CD4-positive, alpha-beta T cell (primary cell): ENCODE measurements at places on chromosomes 1 and 21.

- peaks cover 5% of the 10 kb centered on the region for H3K36me3 ChIP-seq
- peaks cover 17% of the 10 kb centered on the region for H3K4me1 ChIP-seq
- DNase-seq = no peak
- no peak overlapping the region for H3K27ac ChIP-seq
These were observed 22.5 kb downstream of the DPH5 start for GRCh38 chr1:101003012-101003650.

- no peak overlapping the region for H3K4me3 ChIP-seq
- H3K36me3 ChIP-seq = no peaks in the 10 kb centered on the region
- DNase-seq = no peak
These were observed 206.9 kb downstream of the LMO4 start for GRCh38 chr1:87535551-87535950.

GRCh38 chr1:168932539-168932938, 174.0 kb upstream of the ATP1B1 start:
- no peak for DNase-seq
- H3K4me3 ChIP-seq = no peak overlapping the region
- H3K27me3 ChIP-seq = no peaks in the 10 kb centered on the region
- H3K27ac ChIP-seq = no peak overlapping the region
- no peaks in the 10 kb centered on the region for H3K36me3 ChIP-seq

GRCh38 chr1:14590411-14591180, 7.9 kb upstream of the KAZN start:
- H3K27me3 ChIP-seq = peaks cover 6% of the 10 kb centered on the region
- no peak for DNase-seq
- H3K36me3 ChIP-seq = no peaks in the 10 kb centered on the region
- no peak overlapping the region for H3K4me3 ChIP-seq

DNA sequence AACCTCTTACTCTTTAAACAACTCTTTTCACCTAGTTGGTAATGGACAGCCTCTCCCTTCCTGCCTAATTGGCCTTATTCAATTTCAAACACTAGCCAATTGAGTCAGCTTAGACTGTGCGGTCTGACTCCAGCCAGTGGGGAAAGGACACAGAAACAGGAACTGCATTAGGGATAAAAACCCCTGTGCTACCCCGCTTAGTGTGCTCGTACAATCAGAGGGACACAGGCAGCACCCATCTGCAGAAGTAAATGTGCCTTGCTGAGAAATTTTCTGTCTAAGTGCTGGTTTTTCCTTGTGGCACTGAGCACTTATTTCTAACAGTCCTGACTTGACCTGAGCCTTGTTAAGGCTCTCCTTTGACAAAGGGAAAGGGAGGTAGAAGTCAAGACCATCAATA, 6.0 kb upstream of the CD2 start:
- DNase-seq = no peak
- no peak overlapping the region for H3K4me3 ChIP-seq
- H3K36me3 ChIP-seq = no peaks in the 10 kb centered on the region
- H3K27ac ChIP-seq = no peak overlapping the region
- H3K27me3 ChIP-seq = no peaks in the 10 kb centered on the region

DNA sequence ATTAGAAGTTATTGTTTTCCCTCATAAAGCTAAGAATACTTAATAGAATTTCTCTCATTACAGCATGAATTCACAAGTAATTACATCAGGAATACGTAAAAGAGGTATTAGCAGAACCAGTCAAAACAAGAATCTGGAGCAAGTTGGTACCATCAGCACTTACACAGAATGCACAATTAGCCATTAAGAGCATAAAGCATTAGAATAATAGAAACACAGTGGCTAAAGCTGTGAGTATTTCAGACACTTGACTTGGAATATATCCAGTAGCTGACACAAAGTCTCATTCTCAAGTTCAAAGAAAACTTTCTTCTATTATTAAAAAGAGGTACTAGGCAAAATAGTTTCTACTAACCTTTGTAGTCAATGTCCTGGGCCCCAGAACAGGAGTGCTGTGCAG, 49.6 kb downstream of the KRTAP19-8 start:
- no peak for DNase-seq
- no peak overlapping the region for H3K27ac ChIP-seq
- no peaks in the 10 kb centered on the region for H3K4me1 ChIP-seq

GRCh38 chr1:178644308-178645120, 80.5 kb upstream of the RALGPS2 start:
- no peaks in the 10 kb centered on the region for H3K36me3 ChIP-seq
- H3K27ac ChIP-seq = no peak overlapping the region
- no peak for DNase-seq
- no peaks in the 10 kb centered on the region for H3K27me3 ChIP-seq
- H3K4me1 ChIP-seq = no peaks in the 10 kb centered on the region

DNA sequence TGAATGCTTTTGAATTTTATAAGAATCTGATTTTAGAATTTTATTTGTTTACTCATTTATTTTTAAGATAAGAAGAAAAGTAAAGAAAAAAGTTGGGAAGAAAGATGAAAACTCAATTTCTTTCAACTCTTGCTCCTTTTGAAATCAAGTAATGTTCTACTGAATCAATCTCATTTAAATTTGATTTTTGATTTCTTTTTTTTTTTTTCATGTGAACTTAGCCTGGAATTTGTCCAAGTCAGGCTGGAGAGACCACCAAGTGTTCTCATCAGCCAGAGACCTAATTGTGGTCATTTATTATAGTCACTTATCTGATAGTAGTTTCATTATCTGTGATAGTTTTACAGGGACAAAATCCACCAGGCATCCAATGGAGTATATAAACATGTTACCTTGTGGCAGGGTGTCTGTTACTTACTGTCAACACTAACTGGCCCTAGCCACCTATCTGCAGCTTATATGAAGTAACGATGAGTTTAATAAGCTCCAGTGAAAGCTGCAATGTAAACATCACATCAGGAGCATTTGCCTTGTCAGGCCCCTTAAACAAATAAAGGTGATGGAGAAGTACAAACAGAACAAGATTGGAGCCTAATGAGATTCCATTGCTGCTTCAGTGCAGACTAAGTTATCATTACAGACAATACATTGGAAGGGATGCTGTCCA, 39.2 kb downstream of the HLX start:
- H3K4me1 ChIP-seq = no peaks in the 10 kb centered on the region
- no peak for DNase-seq
- no peaks in the 10 kb centered on the region for H3K36me3 ChIP-seq
- no peak overlapping the region for H3K27ac ChIP-seq
- H3K4me3 ChIP-seq = no peak overlapping the region
- peaks cover 7% of the 10 kb centered on the region for H3K27me3 ChIP-seq

DNA sequence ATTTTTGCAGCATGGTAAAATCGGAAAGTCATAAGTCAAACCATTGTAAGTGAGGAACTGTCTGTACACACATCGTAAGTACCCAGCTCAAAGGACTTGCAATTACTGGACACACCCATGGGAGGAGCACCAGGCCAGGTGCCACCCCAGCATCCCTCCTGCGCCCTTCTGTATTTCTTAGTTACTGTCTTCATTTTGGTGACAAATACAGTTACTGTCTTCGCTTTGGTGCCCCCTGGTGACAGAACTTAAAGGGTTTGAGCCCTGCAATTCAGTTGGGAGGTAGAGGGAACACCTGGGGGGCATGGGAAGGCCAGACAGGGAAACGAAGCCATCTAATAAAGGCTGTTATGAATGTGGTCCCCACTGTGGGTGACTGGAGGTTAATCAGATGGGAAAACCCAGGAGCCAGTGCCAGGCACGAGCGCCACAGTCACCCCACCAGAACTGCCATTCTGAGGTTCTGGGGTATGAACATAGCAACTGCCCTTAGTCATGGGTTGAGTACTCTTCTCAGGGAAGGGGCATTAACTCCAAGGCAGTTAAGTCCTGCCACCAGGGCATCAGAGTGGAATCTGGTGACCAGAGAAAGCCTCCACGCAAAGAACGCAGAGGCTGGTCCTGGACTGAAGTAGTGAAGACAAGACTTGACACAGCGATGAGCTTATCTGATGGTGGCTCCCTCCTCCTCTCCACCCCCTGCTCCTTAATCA, 612.9 kb downstream of the PTPRU start:
- DNase-seq = peak; percentile 38
- H3K4me3 ChIP-seq = no peak overlapping the region
- H3K36me3 ChIP-seq = no peaks in the 10 kb centered on the region
- H3K27me3 ChIP-seq = peaks cover 9% of the 10 kb centered on the region
- no peaks in the 10 kb centered on the region for H3K4me1 ChIP-seq

- no peaks in the 10 kb centered on the region for H3K27me3 ChIP-seq
- H3K27ac ChIP-seq = no peak overlapping the region
- H3K4me3 ChIP-seq = no peak overlapping the region
- no peak for DNase-seq
- H3K4me1 ChIP-seq = no peaks in the 10 kb centered on the region
- no peaks in the 10 kb centered on the region for H3K36me3 ChIP-seq
These were observed 22.2 kb upstream of the KCNJ15 start for GRCh38 chr21:38234395-38235142.

DNA sequence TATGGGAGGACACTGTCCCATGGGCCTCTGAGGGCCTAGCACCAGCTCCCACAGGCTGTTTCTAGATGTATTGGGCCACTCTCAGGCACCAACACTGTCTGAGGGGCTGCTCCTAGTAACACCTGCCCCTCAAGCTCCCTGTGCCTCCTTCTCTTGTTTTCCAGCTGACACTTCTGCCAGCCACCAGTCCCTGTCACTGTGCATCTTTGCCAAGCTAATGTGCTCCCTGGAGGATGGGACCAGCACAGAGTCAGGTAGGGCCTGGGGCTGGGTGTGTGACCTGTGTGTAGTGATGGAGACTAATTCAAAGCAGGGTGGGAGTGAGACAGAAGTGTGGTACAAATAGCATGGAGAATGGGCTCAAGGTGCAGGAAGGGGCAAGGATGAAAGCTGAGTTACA, 29.4 kb upstream of the MAGOH start:
- H3K4me1 ChIP-seq = no peaks in the 10 kb centered on the region
- H3K36me3 ChIP-seq = peaks cover 22% of the 10 kb centered on the region
- no peak overlapping the region for H3K4me3 ChIP-seq
- H3K27ac ChIP-seq = no peak overlapping the region

GRCh38 chr1:6509919-6510291, 18.4 kb upstream of the PLEKHG5 start:
- no peak overlapping the region for H3K4me3 ChIP-seq
- no peaks in the 10 kb centered on the region for H3K4me1 ChIP-seq
- no peak overlapping the region for H3K27ac ChIP-seq
- DNase-seq = no peak

DNA sequence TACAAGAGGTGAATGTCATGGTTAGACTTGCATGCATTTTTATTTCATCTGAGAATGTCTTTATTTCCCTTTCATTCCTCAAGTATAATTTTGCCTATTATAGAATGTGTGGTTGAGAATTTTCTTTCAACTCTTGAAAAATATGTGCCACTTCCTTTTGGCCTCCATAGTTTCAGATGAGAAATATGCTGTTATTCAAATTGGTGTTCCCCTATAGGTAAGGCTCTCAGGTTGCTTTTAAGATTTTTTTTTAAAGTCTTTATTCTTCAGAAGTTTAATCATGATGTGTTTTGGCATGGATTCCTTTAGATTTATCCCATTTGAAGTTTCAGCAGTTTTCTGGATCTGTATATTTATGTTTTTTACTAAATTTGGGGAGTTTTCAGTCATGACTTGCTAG, 2.1 kb downstream of the MROH7 start:
- H3K27ac ChIP-seq = no peak overlapping the region
- H3K27me3 ChIP-seq = no peaks in the 10 kb centered on the region
- no peak for DNase-seq
- H3K36me3 ChIP-seq = no peaks in the 10 kb centered on the region
- no peaks in the 10 kb centered on the region for H3K4me1 ChIP-seq

GRCh38 chr1:29090937-29091618, 32.6 kb downstream of the TMEM200B start:
- H3K27ac ChIP-seq = no peak overlapping the region
- H3K27me3 ChIP-seq = no peaks in the 10 kb centered on the region
- DNase-seq = no peak

GRCh38 chr1:86499987-86500593, 31.4 kb downstream of the CLCA1 start:
- no peak overlapping the region for H3K27ac ChIP-seq
- peaks cover 7% of the 10 kb centered on the region for H3K4me1 ChIP-seq
- no peak overlapping the region for H3K4me3 ChIP-seq
- peak; percentile 55 for DNase-seq

DNA sequence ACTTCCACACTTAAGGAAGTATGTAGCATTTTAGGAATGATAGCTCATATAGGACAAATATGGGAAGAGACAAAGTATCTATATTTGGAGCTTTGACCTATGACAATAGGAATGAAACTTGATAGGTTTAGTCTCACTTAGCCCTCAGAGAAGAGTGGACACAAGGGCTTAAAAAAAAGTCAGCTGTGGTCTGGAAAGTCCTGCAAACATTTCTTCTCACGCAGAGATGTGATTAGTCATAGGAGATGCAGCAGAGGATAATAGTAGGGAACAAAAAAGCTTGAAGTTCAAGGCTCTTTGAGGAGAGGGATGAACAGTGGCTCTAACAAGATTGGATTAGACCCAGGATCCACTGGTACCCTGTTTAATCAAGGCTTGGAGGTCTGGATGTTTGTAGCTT, 14.8 kb upstream of the RNF220 start:
- no peak overlapping the region for H3K4me3 ChIP-seq
- no peaks in the 10 kb centered on the region for H3K36me3 ChIP-seq
- no peak overlapping the region for H3K27ac ChIP-seq
- peaks cover 4% of the 10 kb centered on the region for H3K27me3 ChIP-seq

DNA sequence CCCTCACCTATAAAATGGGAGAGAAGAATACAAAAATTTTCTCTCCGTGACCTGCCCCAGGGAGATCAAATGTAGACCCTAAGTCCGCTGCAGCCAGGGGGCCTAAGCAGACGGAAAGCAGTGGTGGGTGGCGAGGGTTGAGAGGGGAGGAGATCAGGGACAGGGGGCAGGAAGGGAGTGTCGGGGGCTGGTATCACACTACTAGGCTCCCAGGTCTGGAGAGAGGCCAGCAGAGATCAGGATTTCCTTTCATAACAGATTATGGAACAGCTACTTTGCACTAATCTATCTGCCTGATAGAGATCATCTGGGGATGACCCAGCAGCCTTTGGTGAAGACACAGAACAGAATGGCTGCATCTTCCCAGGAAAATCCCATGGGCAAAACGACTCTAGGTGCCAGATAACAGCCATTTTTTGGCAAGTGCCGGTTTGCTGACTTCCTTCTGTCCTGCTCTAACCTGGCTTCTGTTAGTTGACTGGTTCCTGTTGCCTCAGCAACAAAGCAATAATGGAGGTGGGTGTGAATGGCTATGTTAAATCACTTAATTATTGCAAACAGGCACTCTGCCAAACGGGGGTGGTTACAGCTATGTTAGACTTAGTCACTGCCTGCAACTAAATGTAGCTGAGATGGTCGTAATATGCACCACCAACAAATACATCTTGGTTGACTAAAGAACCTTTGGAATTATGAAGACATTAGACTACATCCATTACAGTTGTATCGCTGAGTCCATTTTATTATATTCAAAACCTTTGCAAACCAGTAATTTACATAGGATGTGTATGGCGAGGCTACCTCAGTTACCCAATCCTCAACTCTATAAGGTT, 30.0 kb upstream of the EPS8L3 start:
- H3K27me3 ChIP-seq = no peaks in the 10 kb centered on the region
- H3K4me3 ChIP-seq = no peak overlapping the region
- H3K4me1 ChIP-seq = peaks cover 86% of the 10 kb centered on the region
